ENCODE measurements at places on chromosomes 11 and 22. TPM values are rescaled to one million over a fixed set of nuclear protein-coding genes. Genes with fewer than 3 reads are reported as not detected.

DNA sequence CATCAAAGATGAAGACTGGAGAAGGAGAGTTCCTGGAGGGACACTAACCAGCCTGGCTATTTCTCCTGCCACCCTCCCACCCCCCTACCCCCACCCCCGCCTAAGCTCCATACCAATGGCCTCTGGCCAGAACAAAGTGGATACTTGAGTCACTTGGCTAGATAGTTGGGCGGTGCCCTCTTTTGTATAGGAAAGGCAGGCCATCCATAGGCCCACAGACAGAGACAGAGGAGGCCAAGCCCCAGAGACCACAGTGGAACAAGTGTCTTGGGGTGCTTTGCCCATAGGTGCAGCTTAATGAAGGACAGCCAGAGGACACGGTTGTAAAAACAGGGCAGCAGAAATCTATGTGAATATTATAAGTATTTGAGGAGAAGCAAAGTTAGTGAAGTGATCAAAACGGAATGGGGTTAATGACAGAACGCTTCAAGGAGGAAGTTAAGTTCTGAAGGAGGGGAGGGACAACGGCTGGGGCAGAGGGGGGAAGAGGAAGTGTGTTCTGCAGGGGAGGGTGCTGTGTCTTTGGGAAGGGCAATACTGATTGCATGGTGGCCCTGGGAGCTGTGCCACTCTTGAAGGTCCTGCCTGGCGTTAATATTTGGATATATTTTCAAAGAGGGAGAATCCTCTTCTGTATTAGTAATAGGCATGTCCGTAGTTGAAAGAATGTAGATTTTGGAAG is 32.7 kb downstream of the FLI1 start:
- peak; percentile 80 for DNase-seq

DNA sequence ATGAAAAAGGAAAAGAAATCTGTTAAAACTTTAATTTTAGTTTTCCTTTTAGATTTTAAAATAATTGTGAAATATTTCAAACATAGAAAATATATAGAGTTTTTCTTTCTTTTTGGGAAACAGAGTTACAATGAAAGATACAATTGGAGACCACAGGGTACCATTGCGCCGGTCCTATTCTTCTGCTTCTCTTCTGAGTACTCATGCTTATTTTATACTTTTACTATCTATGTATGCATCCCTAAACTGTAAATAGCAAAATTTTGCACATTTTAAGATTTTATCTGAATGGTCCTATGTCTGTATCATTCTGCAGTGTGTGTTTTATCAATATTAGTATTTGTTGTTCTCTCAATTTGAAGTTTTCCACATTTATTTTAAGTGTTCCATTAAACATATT is 65.0 kb downstream of the EHF start:
- DNase-seq = no peak

PES1 gene
- 42.3 TPM for polyA plus RNA-seq

SLC22A12 gene
- polyA plus RNA-seq = not detected

RAB3IL1 gene
- polyA plus RNA-seq = not detected

GLYATL1 gene
- 0.79 TPM for polyA plus RNA-seq

GRCh38 chr11:30990625-30991296 is 378.8 kb downstream of the DCDC1 start:
- no peak for DNase-seq

GAL gene
- not detected for polyA plus RNA-seq

KMT2A gene
- polyA plus RNA-seq = 26.3 TPM

FXYD2 gene
- not detected for polyA plus RNA-seq

DNA sequence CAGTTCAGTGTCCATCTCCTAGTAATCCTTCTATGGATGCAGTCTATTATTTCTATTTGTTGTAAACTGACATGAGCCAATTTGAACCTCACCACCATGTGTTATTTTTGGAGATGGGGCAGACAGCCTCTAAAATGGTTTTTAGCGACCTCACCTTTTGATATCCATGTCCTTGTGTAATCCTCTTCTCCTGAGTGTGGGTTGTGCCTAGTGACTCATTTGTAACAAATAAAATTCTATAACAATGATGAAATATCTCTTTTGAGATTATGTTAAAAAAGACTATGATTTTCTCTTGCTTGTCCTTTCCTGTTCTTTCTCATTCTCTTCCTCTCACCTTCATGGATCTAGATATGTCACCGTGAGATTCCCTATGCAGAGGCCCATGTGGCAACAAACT is 554.6 kb upstream of the ANO3 start:
- no peak for DNase-seq

- DNase-seq = no peak
Observed at GRCh38 chr11:30666817-30667216, 80.7 kb upstream of the MPPED2 start.

GRCh38 chr22:37880668-37881440 is 25.2 kb upstream of the MICALL1 start:
- no peak for DNase-seq

- no peak for DNase-seq
Observed at GRCh38 chr22:29780748-29781676, 13.8 kb downstream of the UQCR10 start.

- no peak for DNase-seq
Observed at GRCh38 chr11:59923813-59924212, 14.4 kb upstream of the OOSP1 start.

ACRV1 gene
- polyA plus RNA-seq = not detected

DNA sequence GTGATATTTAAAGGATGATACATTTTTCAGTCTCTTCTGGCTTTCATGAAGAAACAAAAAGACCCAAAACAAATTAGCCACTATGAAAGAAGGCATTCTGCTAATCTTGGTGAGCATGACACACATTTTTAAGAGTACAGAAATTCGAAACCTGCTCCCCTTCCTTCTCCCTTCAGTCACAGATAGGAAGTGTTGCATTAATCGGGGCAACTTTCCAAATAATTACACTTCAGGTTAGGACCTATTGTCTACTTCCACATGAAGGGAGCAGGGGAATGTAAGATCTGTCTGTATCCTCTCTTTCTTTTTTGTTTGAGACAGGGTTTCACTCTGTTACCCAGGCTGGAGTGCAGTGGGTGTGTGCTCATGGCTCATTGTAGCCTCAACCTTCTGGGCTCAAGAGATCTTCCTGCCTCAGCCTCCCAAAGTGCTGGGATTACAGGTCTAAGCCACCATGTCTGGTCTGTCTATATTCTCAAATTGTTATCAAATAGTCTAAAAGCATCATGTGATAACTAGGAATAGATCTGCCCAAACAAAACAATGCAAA is 45.8 kb downstream of the NCAM1 start:
- no peak for DNase-seq

KCNJ1 gene
- polyA plus RNA-seq = 0.18 TPM

DNA sequence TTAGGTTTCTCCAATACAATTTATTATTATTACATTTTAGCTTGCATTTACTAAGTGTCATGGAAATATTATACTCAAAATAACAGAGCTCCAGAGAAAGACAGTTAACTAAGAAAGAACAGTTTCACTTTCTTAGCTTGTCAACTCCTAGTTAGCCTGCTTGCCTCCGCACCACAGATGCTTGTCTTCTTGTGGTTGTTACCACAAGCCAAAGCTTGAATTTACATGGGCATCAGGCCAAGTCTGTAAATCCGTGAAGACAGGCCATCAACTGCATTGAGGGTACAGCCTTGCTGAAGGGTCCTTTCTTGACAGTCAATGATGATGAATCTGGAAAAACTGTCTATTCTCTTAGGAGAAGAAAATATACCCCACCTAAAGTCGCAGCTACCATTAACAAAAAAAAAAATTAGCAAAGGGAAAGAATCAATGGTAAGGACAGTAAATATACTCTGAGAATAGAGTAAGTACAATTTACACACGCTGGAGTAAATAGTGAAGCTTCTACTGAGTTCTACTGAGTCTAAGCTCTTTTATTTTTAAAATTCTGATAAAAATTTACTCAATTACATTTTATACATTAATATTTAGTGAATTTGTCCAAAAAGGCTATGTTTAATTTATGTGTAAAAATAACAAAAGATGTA is 15.6 kb upstream of the DENND5A start:
- DNase-seq = peak; percentile 29

DNA sequence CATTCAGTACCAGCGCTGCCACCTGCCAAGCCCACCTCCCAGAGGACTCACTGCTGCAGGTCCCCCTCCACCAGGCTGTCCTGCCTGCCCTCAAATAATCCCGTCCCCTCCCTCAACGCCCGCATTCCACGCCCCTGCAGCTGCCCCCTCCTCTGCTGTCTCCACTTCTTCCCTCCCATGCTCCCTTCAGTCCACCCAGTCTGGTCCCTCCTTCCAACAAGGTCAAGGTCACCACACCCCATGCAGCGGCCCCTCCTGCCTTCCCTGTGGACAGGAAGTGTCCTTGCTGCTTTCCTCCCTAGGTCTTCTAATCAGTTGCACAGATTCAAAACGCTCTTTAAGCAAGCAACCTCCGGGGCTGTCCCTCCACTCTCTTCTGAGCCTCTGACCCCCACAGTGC is 12.1 kb downstream of the MACROD1 start:
- no peak for DNase-seq

DNA sequence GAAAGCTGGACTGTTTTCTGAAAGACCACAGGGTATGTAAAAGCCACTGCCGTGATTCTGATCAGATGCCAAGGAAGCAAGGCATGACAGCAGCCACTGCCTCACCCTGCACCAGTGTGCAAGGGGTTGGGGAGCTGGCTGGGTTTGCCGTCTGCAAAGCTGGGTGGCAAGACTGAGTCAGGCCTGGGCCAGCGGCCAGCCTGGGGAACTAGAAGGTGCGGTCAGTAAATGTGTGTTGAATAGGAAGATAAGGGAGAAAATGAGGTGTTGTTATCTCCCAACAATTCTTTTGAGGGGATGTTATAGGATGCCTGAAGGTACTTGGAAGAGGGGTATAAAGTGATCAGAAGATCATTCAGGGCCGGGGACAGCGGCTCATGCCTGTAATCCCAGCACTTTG is 8.0 kb downstream of the VSTM5 start:
- DNase-seq = no peak

NLRP14 gene
- not detected for polyA plus RNA-seq

SCN4B gene
- not detected for polyA plus RNA-seq

DNA sequence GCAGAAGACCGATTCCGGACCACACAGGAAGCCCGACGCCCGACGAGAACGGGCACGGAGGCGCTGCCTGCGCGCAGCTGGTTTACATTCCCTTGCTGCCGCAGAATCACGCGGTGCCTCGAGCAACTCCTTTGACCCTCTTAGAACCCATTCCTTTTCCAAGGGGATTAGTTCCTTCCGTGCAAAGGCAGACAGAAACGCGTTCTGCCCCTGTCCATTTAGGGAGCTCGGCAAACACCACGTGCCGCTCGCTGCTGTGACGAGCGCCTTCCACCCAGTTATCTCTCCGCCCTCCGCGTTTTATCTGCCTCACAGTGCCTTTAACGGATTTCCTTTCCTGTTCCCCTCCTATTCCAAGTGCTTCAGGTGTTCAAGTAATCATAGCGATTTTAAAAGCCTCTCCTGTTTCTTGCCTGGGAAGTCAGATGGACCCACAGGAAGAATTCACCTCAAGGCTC is 24.1 kb upstream of the MICAL3 start:
- DNase-seq = no peak

- DNase-seq = no peak
Observed at GRCh38 chr11:10655227-10655626, 38.3 kb downstream of the IRAG1 start.

BEST1 gene
- polyA plus RNA-seq = 2.5 TPM

- no peak for DNase-seq
Observed at GRCh38 chr11:76524919-76525318, 80.1 kb downstream of the EMSY start.

TRIM6 gene
- 0.22 TPM for polyA plus RNA-seq

GRCh38 chr11:35138606-35138942 is 397 bp upstream of the CD44 start:
- DNase-seq = no peak

- DNase-seq = no peak
Observed at GRCh38 chr22:38831166-38831945, 12.5 kb downstream of the NPTXR start.

GRCh38 chr11:46912526-46913150 is 5.7 kb downstream of the LRP4 start:
- DNase-seq = no peak

DNA sequence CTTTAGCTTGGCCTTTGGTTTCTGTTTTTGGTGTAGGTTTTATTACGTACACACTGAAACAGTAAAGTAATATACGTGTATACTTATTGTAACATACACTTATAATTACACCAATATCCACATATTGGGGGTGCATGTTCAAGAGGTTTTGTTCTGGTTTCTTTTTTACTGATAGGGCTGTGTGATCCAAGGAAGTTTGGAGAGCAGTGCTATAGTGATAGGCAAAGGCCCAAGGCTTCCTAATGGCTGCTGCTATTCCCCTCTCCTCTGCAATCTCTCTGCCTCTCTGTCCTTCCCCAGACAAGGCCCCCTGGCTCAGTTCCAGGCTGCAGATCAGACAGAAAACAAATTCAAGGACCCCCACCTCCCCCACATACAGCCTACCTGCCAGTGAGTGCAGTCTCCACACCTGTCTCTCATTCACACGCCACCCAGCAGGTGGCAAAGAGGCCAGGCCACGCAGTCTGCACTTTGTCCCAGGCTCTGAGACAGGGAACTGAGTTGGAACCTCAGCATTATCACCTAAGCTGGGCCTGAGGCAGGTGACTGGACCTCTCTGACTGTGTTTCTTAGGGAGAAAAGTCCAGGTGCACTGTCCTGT is 15.1 kb downstream of the TMEM184B start:
- no peak for DNase-seq

GRCh38 chr22:37503850-37504249 is 15.4 kb downstream of the CARD10 start:
- no peak for DNase-seq

GRCh38 chr22:20031732-20032406 is 11.0 kb downstream of the TANGO2 start:
- DNase-seq = no peak

PUS3 gene
- polyA plus RNA-seq = 7.5 TPM

DNA sequence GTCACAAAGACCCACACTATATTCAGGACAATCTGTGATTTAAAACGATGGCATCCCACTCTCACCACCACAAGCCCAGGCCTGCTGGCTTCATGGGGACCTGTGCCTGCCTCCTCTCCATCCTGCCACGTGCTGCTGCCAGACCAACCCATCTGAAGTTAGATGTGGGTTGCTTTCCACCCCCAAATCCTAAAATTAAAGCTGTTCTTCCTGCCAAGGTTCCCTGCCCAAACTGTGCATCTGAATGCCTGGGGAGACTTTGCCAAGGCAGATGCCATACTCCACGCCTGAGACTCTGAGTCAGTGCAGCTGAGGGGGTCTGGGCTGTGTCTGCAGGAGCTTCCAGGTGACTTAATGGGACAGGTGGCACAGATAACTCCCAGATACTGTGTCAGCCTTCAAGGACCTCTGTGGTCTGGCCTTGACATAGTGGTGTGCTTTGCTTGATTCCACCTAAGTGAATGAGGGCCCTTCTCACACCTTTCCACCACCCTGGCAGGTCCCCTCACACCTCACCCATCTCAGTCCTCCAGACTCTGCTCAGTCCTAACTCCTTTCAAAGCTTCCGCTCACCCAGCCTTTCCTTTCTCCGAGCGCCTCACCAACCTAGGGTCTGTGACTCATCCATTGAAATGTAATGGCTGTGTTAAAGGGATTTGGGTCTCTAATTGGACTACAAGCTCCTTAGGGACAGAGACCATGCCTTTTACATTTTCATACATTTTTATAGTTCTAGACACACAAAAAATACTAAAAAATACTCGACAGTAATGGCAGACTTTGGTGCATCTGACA is 18.6 kb downstream of the ADAMTS8 start:
- DNase-seq = no peak

HOATZ gene
- not detected for polyA plus RNA-seq

- no peak for DNase-seq
Observed at GRCh38 chr22:27022274-27022895, 365.0 kb downstream of the MIAT start.

GRCh38 chr22:23673050-23673620 is 17.7 kb upstream of the RGL4 start:
- DNase-seq = no peak
